ENCODE measurements at places on chromosomes 12 and 14.

DNA sequence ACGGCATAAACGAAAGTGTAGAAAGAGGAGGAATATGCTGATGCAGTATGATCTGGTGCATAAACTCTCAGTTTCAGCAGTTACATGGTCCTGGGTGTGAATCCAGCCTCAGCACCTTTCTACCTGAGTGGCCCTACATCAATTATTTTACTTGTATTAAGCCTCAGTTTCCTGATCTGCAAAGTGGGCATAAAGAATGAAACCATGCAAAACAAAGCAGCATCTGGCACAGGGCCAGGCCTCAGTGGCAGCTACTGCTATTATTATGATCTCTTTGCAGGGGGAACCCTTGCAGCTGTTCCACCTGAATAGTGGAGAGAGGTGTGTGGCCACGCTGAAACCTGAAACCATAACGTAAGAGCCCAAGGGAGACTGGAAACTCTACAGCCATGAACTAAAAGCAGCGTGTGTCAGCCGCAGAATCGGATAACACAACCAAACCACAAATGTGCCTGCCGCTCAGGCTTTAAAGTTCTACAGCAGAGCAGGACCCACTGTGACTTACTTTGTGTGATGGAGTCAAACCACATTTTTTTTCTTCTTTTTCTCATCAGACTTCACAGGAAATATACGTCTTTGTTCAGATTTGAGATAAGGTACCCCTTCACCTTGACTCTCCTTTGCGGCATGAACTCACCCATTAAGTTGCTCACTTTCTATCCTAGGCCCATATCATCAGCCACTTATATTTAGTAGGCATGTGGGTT, 29.2 kb upstream of the FOS start:
- no peak for DNase-seq

- DNase-seq: no peak
Measured at GRCh38 chr12:6938353-6939190, 5.0 kb upstream of the RNU7-1 start.

- no peak for DNase-seq
Measured at GRCh38 chr12:50926415-50926814, 25.9 kb upstream of the HIGD1C start.

DNA sequence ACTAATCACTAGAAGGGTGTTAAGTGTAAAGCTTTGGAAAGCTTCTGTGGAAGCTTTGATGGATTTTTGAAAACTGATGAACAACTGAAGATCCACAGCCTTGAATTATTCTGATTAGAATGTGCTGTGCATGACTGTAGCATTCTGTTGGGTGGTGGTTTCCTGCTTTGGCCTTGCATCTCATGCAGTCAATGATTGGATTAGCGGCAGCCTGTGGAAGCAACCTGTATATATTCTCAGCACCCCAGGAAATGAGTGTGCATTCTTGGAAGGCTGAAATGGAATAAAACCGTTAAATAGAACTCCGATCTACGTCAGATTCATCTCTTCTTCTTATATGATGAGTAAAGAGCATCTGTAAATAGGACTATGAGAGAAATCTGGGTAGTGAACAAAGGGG, 120.2 kb downstream of the SLC16A7 start:
- DNase-seq: no peak

DNA sequence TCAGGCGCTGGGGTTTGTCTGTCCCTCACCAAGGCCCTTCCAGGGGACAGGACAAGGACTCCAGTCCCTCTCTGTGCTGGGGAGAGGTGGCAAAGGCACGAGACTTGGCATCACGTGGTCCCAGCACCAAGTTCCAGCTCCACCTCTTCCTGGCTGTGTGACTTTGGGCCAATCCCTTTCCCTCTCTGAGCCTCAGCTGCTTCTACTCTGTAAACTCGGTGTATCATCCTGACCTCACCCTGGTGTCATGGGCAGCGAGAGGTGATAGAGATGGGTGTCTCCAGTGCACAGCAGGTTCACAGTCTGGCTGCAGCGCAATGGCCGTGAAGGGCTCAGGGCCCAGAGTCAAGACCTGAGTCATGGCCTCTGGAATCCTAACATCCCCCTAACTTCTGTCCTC, 54.0 kb downstream of the MVK start:
- DNase-seq: no peak

- DNase-seq: no peak
Measured at GRCh38 chr14:50932156-50932555, 12.1 kb downstream of the PYGL start.

DNA sequence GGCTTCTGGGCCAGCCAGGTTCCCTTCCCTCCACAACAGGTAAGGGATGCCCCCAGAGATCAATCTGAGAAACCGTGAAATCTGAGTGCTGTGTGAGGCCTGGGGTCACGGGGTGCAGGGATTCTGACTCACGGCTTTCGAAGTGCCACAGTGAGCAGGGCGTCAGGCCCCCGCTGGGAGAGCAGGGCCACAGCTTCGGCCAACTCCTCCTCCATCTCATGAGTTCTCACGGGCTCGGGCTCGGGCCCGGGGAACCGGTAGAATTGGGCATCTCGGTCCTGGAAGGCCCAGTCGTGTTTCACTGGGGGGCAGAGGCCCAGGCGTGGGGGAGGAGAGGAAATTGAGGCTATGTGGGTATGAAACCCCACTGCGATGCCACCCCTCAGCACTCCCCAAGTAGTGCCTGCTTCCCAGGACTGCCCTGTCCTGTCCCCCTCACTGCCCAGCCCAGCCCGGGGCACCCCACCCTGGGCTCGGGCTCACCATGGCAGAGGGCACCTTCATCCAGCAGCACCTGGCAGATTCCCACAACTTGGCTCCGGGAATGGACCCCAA, 7.7 kb downstream of the RAPGEF3 start:
- DNase-seq: no peak

GRCh38 chr12:80943338-80943737, 5.6 kb upstream of the LIN7A start:
- DNase-seq: no peak

- DNase-seq: peak; percentile 25
Measured at GRCh38 chr14:75088566-75089373, 19.3 kb downstream of the ZC2HC1C start.

GRCh38 chr14:82414853-82415539, 881.3 kb upstream of the SEL1L start:
- DNase-seq: no peak

- no peak for DNase-seq
Measured at GRCh38 chr12:106342397-106343213, 14.9 kb upstream of the POLR3B start.

- DNase-seq: no peak
Measured at GRCh38 chr12:13044906-13045299, 722 bp downstream of the FAM234B start.

DNA sequence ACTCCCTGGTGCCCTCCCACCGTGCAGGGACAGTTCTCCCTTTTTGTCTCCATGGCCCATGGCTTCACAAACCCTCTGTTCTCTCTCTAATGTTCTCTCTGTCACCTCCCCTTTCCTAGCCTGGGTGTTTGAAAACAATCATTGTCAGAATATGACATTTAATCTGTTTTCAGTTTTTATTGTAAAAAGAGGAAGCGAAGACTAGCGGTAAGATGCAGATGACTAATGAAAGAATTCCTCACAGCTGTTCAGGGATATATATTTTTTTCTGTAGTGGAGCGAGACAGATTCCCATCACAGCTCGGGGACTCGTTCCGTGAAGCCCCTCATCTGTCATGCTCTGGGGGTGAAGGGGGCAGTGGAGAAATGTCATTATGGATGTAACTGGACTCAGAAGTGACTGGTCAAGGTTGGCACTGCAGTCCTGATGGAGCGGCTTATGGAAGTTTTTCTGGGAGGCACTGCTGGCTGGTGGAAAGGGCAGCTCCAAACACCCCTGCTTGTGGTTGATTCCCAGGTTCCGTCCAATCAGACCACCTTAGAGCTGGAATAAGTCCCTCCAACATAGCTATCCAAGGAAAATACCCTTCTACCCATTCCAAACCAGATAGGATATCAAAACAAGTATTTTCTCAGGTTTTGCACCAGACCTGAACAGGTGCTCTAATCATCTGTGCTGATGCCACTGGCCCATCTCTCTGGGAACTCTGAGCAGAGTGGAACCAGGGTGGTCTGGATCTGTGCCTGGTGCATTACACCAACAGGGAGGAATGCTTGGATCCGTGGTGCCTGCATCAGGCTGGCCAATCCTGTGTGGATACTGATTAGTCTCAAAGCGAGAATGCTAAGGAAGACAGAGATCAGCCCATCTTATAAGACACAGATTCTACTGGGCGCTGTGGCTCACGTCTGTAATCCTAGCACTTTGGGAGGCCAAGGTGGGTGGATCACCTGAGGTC, 84.7 kb downstream of the GPATCH2L start:
- no peak for DNase-seq

DNA sequence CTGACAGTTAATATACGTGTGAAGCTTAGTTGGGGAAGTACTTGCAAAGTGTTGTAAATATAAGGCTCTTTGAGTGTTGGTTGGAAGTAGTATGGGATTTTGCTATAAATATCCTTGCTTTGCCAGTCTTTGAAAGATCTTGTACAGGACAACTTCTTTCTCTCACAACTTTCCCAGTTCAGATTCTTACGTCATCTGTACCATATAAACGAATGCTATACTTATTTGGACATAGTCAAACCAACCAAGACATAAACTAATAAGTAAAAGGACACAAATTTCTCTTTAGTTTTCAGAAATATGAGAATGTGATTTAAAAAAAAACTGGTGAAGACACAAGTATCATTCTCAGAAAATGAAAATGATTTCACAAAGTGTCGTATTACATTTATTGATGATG, 153.1 kb upstream of the NPAS3 start:
- DNase-seq: no peak

DNA sequence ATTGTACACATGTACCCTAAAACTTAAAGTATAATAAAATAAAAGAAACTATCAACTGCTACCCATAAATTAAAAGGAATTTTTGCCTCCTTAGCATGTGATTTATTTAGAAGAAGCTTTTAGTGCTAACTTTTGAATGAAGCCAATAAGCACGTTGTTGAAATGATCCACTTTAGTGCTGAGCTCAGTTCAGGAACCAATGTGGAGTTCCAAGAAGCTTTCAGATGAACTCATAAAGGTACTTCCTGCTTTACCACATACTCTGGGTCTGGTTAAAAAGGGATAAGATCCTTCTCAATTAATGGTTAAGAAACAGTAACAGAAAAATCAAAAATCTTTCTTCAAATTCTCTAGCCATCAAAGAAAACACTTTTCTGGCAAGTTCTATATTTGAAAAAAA, 39.4 kb downstream of the TMTC1 start:
- no peak for DNase-seq

DNA sequence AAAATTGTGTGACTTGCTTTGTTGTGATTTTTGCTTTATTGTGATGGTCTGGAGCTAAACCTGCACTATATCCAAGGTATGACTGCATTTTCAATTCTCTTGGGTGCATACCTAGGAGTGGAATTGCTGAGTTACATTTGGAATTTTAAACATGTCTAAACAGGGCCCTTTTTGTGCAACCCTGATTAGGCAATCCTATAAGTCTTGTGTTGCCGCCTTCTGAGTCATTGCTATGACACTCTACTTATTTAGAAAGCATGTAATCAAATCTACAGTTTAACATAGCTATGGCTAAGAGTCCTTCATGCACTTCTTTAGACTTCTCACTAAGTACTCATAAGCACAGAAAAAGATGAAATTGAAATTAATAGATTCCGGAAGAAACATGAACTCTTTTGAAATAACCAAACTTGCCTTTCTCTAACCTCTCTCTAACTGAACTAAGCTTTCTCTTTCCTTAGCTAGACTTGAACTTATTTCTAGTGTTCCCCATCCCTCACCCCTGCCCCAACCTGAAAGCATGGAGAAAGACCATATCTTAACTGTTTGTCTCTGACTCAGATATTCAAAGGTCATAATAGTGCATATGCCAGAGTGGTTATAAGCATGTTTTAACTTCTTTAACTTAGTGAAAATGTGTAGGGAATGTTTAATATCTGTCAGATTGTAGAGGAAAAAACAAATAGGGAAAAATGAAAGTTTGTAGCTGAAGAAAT, 203.0 kb downstream of the SNAPC1 start:
- no peak for DNase-seq

GRCh38 chr14:67267576-67268328, 26.5 kb downstream of the PALS1 start:
- DNase-seq: no peak

- no peak for DNase-seq
Measured at GRCh38 chr12:789852-790563, 37.6 kb downstream of the WNK1 start.

GRCh38 chr12:110637869-110638441, 24.0 kb downstream of the TCTN1 start:
- no peak for DNase-seq

GRCh38 chr14:56199095-56199981, 81.1 kb downstream of the PELI2 start:
- DNase-seq: no peak

GRCh38 chr12:93918262-93918661, 230.1 kb upstream of the PLXNC1 start:
- DNase-seq: no peak

DNA sequence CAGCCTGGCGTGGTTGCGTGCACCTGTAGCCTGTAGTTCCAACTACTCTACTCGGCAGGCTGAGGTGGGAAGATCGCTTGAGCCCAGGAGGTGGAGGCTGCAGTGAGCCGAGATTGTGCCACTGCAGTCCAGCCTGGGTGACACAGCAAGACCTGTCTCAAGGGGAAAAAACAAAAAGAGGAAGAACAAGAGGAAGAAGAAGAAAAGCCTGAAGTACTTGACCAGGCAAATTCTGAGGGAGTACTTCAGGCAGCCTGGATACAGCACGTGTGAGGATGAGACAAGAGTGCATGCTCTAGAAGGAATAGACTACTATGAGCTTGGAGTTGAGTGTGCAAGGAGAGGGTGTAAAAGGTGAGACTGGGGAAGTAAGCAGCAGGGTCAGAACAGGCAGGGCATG, 1.8 kb downstream of the GDF3 start:
- DNase-seq: no peak

DNA sequence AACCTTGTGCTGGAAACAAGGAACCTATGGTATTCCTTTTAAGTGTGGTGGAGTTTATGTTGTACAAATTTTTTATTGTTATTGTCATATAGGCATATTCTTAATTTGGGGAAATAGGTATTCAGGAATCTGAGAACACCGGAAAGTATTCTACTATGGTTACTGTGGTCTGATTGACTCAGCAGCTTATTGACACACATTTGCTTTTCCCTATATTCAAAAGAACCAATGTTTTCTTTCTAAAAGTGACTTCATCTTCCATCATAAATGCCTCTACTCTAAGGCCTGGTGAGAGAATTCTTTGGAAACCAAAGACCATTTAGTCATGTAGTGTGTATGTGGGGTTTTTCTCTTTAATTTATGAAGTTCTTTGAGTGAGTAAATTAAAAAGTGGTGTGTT, 474.8 kb downstream of the TMTC2 start:
- no peak for DNase-seq

DNA sequence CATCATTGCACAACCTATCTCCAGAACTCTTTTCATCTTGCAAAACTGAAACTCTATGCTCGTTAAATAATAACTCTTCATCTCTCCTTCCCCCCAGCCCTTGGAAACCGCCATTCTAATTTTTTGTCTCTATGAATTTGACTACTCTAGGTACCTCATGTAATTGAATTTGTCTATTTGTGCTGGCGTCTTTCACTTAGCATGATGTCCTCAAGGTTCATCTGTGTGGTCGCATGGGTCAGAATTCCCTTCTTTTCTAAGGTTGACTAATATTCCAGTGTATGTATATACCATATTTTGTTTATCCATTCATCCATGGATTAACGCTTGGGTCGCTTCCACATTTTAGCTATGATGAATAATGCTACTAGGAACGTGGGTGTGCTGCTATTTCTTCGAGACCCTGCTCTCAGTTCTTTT, 80.1 kb downstream of the PLXNC1 start:
- no peak for DNase-seq

- DNase-seq: no peak
Measured at GRCh38 chr12:62730649-62731048, 204.3 kb downstream of the PPM1H start.

Measured in caudate nucleus (tissue), 63 donors.